ENCODE measurements at places on chromosomes 11 and 22. TPM values are rescaled to one million over a fixed set of nuclear protein-coding genes. Genes with fewer than 3 reads are reported as not detected.

DNA sequence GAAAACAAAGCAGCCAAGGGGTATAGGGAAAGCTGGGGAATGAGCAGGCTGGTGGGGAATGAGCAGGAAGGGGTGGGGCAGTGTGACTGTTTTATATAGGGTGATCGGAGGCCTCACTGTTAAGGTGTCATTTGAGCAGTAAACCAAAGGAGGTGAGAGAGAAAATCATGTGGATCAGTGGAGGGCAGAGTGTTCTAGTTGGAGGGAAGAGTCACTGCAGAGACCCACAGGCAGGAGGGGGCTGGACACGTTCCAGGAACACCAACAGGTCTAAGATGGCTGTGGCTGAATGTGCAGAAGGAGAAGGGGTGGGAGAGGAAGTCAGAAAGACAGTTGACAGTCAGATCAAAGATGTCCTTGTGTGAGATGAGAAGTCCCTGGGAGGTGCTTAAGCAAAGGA is 103.8 kb downstream of the ENTHD1 start:
- DNase-seq = no peak
- no peaks in the 10 kb centered on the region for H3K27me3 ChIP-seq
- no peaks in the 10 kb centered on the region for H3K36me3 ChIP-seq
- no peak overlapping the region for H3K27ac ChIP-seq

GRCh38 chr11:63709336-63709884 is 28.1 kb downstream of the RTN3 start:
- DNase-seq = no peak
- H3K4me3 ChIP-seq = no peak overlapping the region
- H3K27ac ChIP-seq = no peak overlapping the region
- no peaks in the 10 kb centered on the region for H3K27me3 ChIP-seq
- no peaks in the 10 kb centered on the region for H3K4me1 ChIP-seq

DNA sequence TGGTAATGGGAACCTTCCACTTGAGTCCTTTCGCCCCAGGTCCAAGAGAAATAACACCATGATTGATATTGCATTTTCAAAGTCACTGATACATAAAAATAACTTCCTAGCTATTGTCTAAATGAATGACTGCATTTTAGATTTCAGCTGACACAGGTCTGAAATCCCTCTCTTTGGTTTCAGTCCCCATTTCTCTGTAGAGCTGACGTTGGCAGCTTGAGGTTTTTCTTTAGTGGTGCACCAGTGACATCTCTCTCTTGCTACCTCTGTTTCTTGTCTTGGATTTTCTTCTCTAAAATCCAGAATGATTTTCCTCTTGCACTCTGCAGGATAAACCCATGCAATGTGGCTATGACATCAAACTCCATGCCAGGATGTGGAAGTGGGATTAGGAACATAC is 31.7 kb upstream of the SORL1 start:
- no peaks in the 10 kb centered on the region for H3K27me3 ChIP-seq
- no peak overlapping the region for H3K27ac ChIP-seq
- H3K4me3 ChIP-seq = no peak overlapping the region
- H3K4me1 ChIP-seq = peaks cover 38% of the 10 kb centered on the region
- no peaks in the 10 kb centered on the region for H3K36me3 ChIP-seq

GRCh38 chr11:26323837-26324236 is 8.1 kb upstream of the ANO3 start:
- H3K36me3 ChIP-seq = no peaks in the 10 kb centered on the region
- no peak for DNase-seq
- no peak overlapping the region for H3K4me3 ChIP-seq
- no peak overlapping the region for H3K27ac ChIP-seq
- no peaks in the 10 kb centered on the region for H3K4me1 ChIP-seq

DNA sequence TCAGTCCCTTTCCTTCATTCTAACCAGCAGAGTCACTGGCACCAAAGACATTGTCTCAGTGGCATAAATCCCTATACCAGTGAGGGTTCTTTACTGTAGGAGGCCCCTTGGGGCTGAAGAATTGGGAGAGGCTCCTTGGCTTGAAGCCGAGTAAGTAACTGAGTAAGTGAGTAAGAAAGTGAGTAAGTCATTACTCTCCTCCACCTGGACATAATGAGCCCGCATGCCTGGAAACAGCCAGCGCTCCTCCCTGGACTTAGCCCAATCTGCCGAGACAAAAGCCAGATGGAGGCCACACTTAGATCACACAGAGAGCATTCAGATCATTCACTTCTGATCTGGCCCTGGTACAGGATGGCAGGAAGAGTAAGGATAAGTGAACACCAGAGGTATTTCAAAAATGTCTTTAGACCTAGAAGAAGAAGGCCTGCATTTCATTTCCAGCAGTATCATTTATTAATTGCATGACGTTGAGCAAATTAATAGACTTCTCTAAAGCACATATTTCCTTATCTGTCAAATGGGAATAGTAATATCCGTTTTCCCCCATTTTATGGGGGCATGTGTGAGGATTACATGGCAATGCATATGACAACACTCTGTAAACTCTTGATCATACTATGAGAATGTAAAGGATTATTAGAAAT is 8.2 kb upstream of the MICAL3 start:
- H3K27me3 ChIP-seq = peaks cover 4% of the 10 kb centered on the region
- H3K27ac ChIP-seq = no peak overlapping the region
- H3K36me3 ChIP-seq = no peaks in the 10 kb centered on the region
- no peaks in the 10 kb centered on the region for H3K4me1 ChIP-seq

DNA sequence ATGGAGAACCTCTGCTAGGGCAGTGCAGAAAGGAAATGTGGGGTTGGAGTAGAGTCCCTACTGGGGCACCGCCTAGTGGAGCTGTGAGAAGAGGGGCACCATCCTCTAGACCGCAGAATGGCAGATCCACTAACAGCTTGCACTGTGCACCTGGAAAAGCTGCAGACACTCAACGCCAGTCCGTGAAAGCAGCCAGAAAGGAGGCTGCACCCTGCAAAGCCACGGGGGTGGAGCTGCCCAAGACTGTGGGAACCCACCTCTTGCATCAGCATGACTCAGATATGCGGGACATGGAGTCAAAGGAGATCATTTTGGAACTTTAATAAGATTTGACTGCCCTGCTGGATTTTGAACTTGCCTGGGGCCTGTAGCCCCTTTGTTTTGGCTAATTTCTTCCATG is 8.7 kb downstream of the TSKU start:
- H3K4me1 ChIP-seq = no peaks in the 10 kb centered on the region
- H3K27ac ChIP-seq = no peak overlapping the region
- no peak for DNase-seq
- H3K36me3 ChIP-seq = no peaks in the 10 kb centered on the region
- H3K4me3 ChIP-seq = no peak overlapping the region

GRCh38 chr22:33350961-33351360 is 292.8 kb upstream of the SYN3 start:
- H3K4me1 ChIP-seq = no peaks in the 10 kb centered on the region
- DNase-seq = no peak
- H3K36me3 ChIP-seq = no peaks in the 10 kb centered on the region
- no peak overlapping the region for H3K27ac ChIP-seq
- no peak overlapping the region for H3K4me3 ChIP-seq

DNA sequence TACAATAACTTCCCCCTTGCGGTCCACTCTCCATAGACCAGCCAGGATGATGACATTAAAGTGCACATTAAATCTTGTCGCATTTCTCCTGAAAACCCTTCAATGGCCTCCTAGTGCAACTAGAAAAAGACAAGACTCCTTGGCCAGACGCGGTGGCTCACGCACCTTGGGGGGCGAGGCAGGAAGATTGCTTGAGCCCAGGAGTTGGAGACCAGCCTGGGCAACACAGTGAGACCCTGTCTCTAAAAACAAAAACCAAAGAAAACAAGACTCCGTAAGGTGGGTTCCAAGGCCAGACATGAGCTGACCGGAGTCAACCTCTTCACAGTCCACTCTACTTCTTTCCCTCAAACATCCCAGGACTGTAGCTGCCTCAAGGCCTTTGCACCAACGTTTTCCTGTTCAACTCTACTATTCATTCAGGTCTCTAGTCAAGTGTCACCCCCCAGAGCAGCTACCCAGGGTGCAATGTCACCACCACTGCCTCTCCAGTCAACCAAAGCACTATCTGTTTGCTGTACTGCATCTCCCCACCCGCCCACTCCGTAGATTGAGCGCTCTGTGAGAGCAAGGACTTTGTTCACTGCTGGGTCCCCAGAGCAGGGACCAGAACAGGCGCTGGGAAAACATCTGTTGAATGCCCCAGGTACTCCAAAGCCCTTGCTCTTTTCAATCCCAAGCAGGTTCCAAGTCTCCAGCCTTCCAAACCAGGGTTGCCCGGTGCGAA is 739 bp downstream of the ZMAT5 start:
- H3K36me3 ChIP-seq = peaks cover 14% of the 10 kb centered on the region
- no peak for DNase-seq
- H3K27me3 ChIP-seq = no peaks in the 10 kb centered on the region
- peak overlapping the region; percentile 95 for H3K4me3 ChIP-seq
- H3K27ac ChIP-seq = peak overlapping the region; percentile 86
- H3K4me1 ChIP-seq = peaks cover 17% of the 10 kb centered on the region

- H3K4me3 ChIP-seq = no peak overlapping the region
- no peak for DNase-seq
- H3K36me3 ChIP-seq = peaks cover 9% of the 10 kb centered on the region
- no peaks in the 10 kb centered on the region for H3K27me3 ChIP-seq
These were observed 43.9 kb downstream of the KDM2A start for GRCh38 chr11:67163006-67163405.

GRCh38 chr11:64891215-64891848 is 12.9 kb upstream of the EHD1 start:
- no peak overlapping the region for H3K4me3 ChIP-seq
- H3K27ac ChIP-seq = no peak overlapping the region
- H3K27me3 ChIP-seq = no peaks in the 10 kb centered on the region
- DNase-seq = no peak
- no peaks in the 10 kb centered on the region for H3K36me3 ChIP-seq

GRCh38 chr11:75342966-75343870 is 8.2 kb downstream of the ARRB1 start:
- no peak overlapping the region for H3K4me3 ChIP-seq
- no peaks in the 10 kb centered on the region for H3K36me3 ChIP-seq
- no peaks in the 10 kb centered on the region for H3K27me3 ChIP-seq
- peaks cover 62% of the 10 kb centered on the region for H3K4me1 ChIP-seq

DNA sequence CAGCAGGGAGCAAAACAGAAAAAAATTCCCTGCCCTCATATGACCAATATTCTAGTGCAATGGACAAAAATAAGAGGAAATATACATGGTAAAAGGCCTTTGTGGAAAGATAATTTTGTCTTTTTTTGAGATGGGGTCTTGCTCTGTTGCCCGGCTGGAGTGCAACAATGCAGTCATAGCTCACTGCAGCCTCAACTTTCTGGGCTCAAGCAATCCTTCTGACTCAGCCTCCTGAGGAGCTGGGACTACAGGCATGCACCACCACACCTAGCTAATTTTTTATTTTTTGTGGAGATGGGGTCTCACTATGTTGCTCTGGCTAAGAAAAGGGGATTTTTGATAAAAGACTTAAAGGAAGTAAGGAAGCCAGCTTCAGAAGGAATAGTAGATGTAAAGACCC is 25.7 kb upstream of the DDX10 start:
- peaks cover 8% of the 10 kb centered on the region for H3K27me3 ChIP-seq
- no peak overlapping the region for H3K4me3 ChIP-seq
- no peak overlapping the region for H3K27ac ChIP-seq
- no peak for DNase-seq
- no peaks in the 10 kb centered on the region for H3K4me1 ChIP-seq

DNA sequence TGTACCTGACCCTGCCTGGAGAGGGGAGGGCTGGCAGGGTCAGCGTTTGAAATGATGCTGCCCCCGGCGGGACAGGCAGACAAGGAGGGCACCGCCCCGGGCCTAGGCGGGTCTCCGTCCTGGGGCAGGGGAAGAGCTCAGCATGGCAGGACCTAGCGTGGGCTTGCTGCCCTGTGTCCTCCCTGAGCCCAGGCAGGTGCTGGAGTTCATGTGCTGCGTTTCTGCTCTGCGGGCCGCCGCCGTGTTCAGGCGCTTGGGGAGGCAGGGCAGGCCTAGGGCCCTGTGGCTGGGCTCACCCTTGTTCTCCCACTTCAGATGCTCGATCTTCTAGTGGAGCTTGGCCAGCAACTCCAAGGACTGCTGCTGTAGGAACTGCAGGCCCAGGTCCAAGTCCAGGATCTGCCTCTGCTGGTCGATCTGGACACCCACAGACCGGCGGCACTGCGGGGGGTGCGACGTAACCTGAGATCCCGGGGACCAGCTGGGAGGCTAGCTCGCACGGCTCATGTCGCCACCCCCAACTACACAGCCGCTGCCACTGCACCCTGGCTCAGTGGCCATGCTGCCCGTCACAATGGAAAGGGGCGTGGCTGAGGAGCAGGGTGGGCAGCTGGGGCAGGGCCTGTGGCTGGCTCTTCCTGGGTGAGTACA is 84.4 kb downstream of the MED15 start:
- peaks cover 4% of the 10 kb centered on the region for H3K36me3 ChIP-seq
- H3K4me3 ChIP-seq = no peak overlapping the region
- no peaks in the 10 kb centered on the region for H3K4me1 ChIP-seq
- no peak for DNase-seq

The PDE3B gene
- 32.8 TPM for polyA plus RNA-seq

The TMEM45B gene
- polyA plus RNA-seq = 9.7 TPM

The RCOR2 gene
- polyA plus RNA-seq = not detected

The RHBDD3 gene
- polyA plus RNA-seq = 6.5 TPM

The OR10W1 gene
- not detected for polyA plus RNA-seq

The CST6 gene
- polyA plus RNA-seq = not detected

The SYT13 gene
- polyA plus RNA-seq = not detected

Data from CD4-positive, CD25-positive, alpha-beta regulatory T cell (primary cell).